Activated CD4-positive, alpha-beta T cell treated with anti-CD3 and anti-CD28 coated beads for 4 hours (primary cell): ENCODE measurements at places on chromosomes 12 and 14.

DNA sequence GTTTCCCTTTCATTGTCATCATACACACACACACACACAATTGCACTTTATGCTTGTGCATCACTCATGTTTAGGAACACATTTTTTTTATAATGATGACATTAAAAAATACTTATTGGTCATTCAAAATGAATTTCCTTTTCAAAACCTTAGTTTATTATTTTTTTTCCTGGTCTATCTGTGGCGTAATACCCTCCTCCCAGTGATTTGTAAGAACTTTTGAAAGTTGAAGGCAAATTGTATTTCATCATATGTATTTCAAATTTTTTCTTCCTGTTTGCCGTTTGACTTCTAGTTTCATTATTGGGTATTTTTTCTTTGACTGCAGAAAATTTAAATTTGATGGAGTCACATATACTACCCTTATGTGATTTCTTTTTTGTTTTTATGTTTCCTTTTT, 2.5 kb upstream of the LRRK2 start:
- no peak for DNase-seq

DNA sequence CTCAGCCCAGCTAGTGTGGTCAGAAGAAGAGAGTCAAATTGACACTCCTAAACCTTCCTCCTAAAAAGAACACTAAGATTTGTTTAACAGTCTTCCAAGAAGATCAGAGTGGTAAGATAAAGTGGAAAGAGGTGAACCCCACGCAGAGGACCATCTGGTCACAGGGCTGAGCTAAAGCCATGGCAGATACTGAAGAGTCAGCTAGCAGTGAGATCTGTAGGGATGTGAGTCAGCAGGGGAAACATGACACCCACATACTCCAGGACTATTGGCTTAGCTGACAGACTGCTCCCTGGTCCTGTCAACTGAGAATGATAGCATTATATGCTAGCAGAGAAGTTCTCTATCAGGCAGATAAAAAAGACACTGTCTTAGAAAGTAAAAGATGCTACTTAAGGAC, 269.4 kb upstream of the ALG10 start:
- DNase-seq = no peak

GRCh38 chr12:6182279-6182898, 17.8 kb upstream of the CD9 start:
- no peak for DNase-seq

- DNase-seq = no peak
Measured at GRCh38 chr12:93645702-93646101, 31.5 kb upstream of the CRADD start.

- no peak for DNase-seq
Measured at GRCh38 chr12:124829708-124830304, 33.9 kb downstream of the SCARB1 start.

- no peak for DNase-seq
Measured at GRCh38 chr14:34853041-34853440, 22.1 kb downstream of the BAZ1A start.

DNA sequence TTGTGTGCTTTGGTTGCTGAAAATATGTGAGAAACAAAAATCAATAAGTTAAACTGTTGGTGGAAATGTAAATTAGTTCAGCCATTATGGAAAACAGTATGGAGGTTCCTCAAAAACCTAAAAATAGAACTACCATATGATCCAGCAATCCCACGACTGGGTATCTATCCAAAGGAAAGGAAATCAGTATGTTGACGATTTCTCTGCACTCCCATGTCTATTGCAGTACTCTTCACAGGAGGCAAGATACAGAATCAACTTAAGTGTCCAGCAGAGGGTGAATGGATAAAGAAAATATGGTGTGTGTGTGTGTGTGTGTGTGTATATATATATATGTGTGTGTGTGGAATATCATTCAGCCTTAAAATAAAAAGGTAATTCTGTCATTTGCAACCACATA, 159.5 kb downstream of the PTPRO start:
- DNase-seq = no peak

DNA sequence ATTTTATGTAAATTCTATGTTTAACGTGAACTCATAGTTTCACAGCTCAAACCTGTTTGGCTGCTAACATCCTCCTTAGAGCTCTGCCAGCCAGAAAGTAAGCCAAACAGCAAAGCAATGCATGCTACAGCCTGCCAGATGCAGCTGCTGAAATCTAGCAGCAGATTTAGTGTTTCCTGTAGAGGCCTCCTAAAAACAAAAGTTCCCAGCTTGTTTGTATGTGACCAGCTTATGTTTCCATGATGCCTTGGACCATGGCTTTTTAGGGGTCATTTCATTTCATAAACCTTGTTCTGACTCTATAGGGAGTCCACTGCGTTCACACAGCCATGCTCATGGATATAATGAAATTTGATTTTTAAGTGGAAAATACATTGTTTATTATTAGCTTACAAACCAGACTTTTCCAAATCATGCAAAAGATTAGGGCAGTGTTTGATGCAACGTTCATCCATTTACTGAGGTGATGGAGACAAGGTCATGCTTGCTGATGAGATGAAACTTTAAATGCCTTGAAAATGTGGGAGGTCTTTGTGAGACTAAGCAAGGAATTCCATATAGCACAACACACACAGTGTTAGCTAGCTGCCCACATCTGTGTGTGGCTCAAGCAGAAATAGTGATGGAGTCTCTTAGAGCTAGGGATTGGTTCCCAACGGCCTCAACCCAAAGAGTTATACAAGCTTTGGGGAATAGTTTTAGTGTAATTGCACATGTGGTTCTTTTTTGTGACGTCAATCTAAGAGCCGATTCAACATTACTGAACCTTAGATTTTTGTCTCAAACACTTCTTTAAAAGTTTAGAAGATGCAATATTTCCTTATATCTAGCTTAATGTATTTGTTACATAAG, 157.5 kb upstream of the LRIG3 start:
- DNase-seq = no peak

DNA sequence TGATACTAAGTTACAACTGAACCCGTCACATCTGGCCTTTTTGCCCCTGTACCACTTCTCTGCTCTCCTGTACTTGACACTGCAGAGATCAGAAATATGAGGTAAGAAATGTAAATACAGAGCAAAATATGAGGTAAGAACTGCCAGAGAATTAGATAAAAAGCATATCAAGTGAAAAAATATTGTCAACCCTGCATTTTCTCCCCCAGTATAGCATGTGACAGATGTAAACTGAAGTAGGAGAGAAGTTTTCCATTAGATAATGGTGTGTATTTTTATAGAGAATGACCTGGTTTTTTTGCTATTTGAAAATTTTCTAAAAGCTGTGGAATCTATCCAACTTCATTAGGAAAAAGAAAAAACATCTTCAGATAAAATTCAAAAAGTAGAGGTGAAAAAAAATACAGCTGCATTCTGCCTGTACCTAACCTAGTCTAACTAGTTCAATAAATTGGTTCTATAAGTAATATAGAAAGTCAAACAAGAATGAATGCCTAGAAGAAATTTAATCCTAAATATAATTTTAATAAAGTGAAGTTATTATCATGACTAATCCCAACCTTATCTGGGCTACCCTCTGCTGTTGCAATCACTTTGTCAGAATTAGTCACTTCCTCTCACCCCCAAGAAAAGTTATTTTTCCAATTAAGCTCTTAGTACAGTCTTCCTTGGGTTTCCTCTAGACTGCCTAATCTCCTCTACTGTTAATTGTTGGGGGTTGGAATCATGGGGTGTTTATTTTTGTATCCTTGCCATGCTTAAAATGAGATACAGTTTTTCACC, 210.0 kb downstream of the RASSF9 start:
- DNase-seq = no peak

DNA sequence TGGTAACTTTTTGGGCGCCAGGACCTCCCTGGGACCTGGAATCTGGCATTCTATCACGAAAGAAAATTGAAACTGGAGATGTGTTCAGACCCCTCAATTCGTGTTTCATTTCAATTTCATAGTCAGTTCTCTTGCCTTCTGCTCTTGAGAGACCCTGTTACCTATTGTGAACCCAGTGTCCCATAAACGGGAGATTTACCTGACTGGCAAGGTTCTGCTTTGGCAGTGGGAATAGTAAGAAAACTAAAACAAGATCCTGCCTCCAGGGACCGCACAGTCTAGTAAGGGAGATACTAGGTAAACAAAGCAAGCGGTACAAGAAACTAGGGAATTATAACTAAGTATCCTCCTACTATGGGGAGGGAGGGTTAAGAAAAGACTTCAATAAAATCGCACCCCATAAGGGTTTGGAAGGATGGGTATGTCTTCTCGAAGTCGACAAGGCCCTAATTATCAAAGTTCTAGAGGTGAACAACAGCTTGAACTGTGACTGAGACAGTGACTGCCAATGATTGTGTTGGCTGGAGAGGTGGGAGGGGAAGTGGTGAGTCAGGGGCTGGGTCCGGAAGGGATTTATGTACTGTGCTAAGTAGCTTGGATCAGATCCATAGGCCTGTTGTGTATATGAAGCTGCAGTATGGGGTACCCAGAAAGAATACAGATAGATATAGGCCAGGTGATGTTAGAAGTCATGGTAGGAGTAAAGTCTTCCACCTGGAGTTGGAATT, 754 bp downstream of the ACSS3 start:
- DNase-seq = no peak

DNA sequence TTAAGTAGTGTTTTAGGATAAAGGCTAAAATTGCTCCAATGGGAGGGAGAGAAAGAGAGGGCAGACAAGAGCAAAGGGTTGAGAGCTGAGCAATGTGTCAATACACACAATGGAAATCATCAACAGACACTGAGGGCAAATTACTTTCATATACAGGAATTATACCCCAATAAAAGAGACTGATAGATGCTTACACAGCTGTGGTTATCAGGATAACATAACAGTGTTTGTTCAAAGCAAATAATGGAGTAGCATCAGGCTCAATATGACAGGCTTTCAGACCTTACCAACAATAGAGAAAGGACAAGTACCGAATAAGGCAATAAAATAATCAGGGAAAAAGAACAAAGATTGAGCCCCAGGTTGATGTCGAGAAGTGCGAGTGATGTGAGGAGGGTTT, 53.4 kb upstream of the DIO2 start:
- no peak for DNase-seq

GRCh38 chr14:81222126-81222525, 1.4 kb upstream of the GTF2A1 start:
- DNase-seq = no peak

DNA sequence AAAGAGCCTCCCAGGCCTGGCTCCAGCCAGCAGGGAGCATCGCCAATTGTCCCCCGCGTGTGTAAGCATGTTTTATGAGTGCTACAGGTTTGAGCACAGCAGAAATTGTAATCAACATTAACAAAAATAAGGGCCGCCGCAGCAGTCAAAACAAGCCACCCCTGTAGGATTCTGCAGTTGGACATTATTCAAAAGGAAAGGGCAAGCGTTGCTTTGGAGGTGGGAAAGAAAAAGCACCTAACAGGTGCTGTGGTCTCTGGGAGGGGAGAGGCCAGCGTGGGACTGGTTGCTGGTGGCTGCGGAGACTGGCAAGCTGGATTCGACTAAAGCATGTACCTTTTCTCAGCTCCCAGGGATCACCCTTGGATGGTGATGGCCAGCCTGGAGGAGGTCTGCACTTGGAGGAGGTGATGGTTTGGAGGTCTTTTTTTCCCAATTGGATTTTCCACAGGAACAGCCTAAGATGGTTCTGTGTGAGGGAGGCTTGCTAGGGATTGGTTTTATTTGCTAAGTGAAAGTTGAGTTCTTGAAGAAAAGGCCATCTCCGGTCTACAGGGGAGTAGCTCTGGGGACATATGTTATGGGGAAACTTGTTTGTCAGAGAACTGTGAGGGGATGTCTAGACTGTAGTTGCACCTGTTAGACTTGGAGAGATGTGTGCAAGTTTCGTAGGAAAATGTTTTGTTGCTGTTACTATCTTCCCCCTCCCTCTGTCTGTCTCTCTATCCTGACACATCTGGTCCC, 2.0 kb downstream of the DYRK2 start:
- DNase-seq = peak; percentile 6

- no peak for DNase-seq
Measured at GRCh38 chr12:120278137-120279069, 12.9 kb upstream of the PXN start.

GRCh38 chr12:57832966-57833365, 13.6 kb downstream of the CTDSP2 start:
- no peak for DNase-seq

- no peak for DNase-seq
Measured at GRCh38 chr14:78633752-78634151, 463.6 kb downstream of the NRXN3 start.

GRCh38 chr12:117178301-117178700, 12.0 kb downstream of the FBXO21 start:
- no peak for DNase-seq

GRCh38 chr12:122990961-122991622, 10.6 kb downstream of the ARL6IP4 start:
- DNase-seq = no peak

- no peak for DNase-seq
Measured at GRCh38 chr12:110896559-110896958, 23.8 kb downstream of the MYL2 start.

DNA sequence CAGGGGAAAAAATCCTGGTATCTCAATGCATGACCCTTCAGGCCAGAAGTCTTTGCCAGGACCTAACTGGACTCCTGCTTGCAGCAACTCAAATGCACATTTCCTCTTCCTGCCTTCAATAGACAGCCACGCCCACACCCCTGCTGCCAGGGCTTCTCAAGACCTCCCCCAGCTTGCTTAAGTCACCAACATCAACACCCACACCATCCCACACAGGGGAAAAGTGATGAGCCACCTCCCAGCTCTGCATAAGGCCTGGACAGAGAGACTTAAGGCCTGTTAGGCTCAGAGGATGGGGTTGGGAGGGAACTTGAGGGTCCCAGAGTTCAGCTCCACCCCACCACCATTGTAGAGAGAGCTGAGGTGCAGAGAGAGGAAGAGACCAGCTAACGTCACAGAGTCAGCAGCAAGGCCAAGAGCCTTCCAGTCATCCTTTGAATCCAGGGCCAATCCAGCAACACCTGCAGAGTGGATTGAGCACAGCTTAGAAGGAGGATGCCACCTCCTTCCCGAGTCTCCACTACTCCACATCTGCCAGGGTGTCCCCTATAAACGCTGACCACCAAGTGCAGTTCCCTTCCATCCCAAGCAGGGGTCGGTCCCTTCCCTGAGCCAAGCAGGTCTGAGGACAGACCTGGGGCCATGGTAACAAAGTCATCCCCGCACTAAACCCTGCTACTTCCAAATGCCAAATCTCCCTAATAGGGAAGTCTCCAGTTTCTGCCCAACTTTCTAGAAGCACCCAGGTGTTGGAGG, 50.0 kb downstream of the KDM2B start:
- peak; percentile 89 for DNase-seq

GRCh38 chr12:75271576-75271975, 58.5 kb downstream of the CAPS2 start:
- DNase-seq = no peak

GRCh38 chr12:40793471-40793870, 101.2 kb downstream of the CNTN1 start:
- no peak for DNase-seq

- DNase-seq = no peak
Measured at GRCh38 chr12:103780992-103781391, 60.0 kb downstream of the NT5DC3 start.

- DNase-seq = peak; percentile 14
Measured at GRCh38 chr14:98229656-98230366, 1042.2 kb downstream of the BCL11B start.

DNA sequence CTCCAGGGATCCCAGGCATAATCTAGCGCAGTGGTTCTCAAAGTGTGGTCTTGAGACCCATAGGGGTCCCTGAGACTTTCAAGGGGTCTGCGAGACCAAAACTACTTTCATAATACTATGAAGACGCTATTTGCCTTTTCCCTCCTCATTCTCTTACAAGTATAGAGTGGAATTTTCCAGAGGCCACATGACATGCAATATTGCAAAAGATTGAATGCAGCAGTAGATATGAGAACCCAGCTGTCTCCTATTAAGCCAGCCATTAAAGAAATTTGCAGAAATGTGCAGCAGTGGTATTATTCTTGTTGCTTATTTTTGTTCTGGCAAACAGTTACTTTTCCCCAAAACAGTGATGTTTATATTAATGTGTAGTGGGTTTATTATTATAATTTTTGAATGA, 62.8 kb downstream of the VWF start:
- DNase-seq = no peak
